ENCODE measurements at places on chromosomes 5 and 9.

DNA sequence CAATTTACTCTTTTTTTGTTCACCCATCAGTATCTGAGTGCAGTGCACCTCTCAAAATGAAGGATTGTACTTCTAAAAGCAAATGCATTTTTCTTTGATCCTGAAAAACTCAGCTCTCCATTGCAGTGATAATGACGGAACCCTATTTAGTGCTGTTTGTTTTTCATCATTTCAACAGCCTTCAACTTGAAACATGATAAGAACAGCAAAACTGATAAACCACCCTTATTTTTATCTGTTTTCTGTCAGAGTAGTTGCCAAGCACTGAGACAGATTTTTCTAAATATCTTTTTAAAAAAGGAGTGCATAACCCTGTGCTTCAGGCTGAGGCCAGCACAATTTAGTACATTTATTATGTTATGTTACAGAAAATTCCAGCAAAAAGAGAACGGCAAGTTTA lies 549.8 kb upstream of the DMAC1 start:
- DNase-seq, result no peak

- no peak for DNase-seq
These were observed 25.7 kb upstream of the OBP2B start for GRCh38 chr9:133234577-133235322.

GRCh38 chr5:84379749-84380148 lies 4.9 kb downstream of the EDIL3 start:
- DNase-seq, result no peak

DNA sequence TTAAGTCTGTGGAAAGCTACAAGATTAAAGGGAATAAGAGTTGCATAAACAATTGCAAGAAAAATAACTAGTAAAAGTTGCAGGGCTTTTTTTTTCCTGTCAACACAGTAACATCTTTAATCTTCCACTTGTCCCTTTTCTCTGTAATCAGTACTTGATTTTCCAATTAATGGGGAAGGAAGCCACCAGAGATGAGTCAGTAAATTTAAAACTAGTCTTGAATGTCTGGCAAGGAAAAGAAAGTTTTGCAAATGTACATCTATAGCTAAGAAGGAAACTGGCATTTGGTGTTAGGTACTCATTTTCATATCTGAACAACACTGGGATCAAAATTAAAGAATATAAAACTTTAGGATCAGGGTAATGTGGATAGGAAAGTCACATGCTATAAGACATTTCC lies 17.1 kb downstream of the DAP start:
- no peak for DNase-seq

DNA sequence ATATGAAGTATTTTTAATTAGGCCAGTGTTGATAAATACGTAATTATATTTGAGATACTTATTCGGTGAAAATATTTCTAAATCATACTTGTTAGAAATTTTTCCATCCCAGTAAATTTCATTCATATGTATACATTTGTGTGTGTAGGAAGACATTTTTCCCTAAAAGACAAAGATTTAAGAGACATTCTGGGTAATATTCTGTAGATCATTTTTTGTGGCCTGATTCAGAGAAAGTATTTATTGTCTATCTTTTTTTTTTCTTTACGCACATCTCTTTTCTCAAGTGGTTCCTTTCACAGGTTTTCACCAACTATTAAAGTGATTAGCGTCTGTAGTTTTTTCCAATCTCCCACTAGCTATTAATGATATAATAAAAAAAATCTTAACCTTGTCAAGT lies 224.1 kb downstream of the MEF2C start:
- DNase-seq, result no peak

GRCh38 chr5:172050080-172050479 lies 43.6 kb upstream of the FBXW11 start:
- DNase-seq, result no peak

- peak; percentile 9 for DNase-seq
These were observed 53.5 kb upstream of the GRIN3A start for GRCh38 chr9:101791938-101792337.

DNA sequence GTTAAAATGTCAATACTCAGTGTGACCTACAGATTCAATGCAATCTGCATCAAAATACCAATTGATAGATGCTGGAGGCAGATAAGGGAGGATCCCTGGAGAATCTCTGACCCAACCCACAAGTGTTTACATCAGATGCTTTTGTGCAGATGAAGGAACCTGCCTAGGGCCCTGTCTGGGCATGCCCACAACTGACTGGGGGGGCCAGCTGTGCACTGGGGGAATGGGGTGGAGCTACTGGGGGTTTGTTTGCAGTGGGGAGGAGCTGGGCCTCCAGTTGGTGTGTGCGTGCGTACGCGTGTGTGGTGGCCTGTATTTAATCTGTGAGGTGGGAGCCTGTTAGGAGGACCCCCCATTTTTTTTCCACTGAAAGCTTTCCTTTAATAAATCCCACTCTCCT lies 244.9 kb downstream of the TRIM36 start:
- no peak for DNase-seq

- DNase-seq, result no peak
These were observed 47.7 kb downstream of the FBXL17 start for GRCh38 chr5:108334225-108334624.

GRCh38 chr5:38286002-38286401 lies 27.6 kb downstream of the EGFLAM start:
- DNase-seq, result no peak

DNA sequence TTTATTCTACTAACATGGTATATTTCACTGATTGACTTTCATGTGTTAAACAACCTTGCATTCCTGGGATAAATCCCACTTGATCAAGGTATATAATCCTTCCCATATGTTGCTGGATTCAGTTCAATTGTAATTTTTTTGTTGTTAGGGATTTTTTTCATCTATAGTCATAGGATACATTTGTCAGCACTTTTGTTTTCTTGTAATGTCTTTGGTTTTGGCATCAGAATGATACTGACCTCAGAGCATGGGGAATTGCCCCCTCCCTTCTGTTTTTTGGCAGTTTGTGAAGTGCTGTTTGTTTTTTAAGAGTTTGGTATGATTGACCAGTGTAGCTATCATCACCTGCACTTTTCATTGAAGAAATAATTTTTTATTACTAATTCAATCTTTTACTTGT lies 176.8 kb upstream of the RASEF start:
- peak; percentile 17 for DNase-seq

- DNase-seq, result no peak
These were observed 20.4 kb downstream of the CCDC192 start for GRCh38 chr5:127723571-127723970.

DNA sequence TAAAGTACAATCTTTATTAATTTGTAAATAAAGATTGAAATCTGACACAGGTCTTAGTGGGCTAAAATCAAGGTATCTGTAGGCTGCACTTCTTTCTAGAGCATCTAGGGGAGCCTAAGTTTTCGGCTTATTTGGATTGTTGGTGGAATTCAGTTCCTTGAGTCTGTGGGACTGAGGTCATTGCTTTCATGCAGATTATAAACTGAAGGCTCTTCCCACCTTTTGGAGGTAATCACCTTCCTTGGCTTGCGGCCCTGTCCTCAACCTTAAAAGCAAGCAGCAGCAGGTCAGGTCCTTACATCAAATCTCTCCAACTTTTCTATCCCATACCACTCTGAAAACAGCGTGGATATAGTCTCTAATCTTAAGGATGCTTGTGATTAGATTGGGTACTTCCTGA lies 25.9 kb downstream of the MAT2B start:
- no peak for DNase-seq

- DNase-seq, result no peak
These were observed 60.6 kb upstream of the CDK20 start for GRCh38 chr9:88034964-88035363.

GRCh38 chr5:16805486-16805885 lies 130.6 kb downstream of the MYO10 start:
- DNase-seq, result no peak

GRCh38 chr5:108634010-108634616 lies 113.6 kb upstream of the FER start:
- DNase-seq, result no peak

- DNase-seq, result no peak
These were observed 31.1 kb downstream of the MEGF9 start for GRCh38 chr9:120683150-120683549.

DNA sequence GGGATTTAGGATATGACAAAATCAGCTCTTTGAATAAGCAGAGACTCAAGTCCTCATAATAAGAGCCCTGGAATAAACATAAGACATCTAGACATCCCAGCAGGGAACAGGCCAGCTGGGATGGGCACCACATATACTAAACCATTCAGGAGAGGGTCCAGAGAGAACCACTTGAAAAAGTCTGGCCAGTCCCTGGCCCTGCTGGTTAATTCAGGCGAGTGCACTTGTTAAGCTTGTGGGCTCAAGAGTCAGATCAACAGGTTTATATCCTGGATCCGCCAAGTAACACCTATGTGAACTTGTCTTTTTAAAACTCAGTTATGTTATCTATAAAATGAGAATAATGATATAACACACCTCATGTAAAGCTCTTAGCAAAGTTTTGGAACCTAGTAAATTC lies 63.3 kb downstream of the CAVIN4 start:
- DNase-seq, result no peak

GRCh38 chr9:131886826-131887225 lies 146.9 kb upstream of the RAPGEF1 start:
- no peak for DNase-seq

- DNase-seq, result no peak
These were observed 20.4 kb upstream of the UBAP1 start for GRCh38 chr9:34158362-34158869.

GRCh38 chr5:9691261-9691660 lies 61.1 kb upstream of the TAS2R1 start:
- DNase-seq, result no peak

DNA sequence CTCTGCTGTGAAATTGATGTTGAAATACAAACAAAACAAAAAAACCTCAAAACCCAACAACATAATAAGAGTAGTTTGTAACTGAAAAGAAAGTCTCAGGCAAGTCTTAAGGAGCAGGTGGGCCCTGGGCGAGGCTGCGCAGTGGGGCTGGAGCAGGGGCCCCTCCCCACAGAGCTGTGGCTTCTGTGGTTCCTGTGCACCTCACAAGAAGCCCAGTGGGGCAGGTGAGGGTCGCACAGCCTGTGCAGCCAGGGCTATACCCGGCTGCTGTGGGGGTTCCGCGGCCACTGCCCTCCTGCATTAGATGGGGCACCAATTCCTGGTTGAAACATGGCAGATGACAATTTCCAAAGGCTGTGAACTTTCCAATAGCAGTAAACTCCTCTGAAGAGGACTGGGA lies 75.3 kb downstream of the TRIO start:
- no peak for DNase-seq

DNA sequence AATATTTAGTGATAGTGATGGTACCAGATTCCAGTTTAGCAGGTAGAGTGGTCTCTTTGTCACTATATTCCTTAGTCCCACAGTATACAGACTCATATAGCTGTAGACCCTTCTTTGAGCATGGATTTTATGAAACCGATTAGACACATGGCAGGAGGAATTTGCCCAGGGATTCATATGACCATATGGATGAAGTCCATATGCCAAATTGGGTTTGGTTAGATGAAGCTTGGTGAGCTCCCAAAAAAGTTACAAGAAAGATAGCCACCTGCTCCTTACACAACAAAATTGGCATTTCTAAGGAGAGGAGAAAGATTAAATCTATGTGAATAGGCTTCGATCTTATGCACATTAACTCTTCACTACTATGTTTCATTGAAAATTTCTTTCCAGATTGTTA lies 211.4 kb downstream of the CWC27 start:
- DNase-seq, result peak; percentile 33

GRCh38 chr9:109098171-109098959 lies 21.4 kb downstream of the TMEM245 start:
- DNase-seq, result no peak

- DNase-seq, result no peak
These were observed 77.5 kb downstream of the CERT1 start for GRCh38 chr5:75433814-75434506.

- DNase-seq, result no peak
These were observed 311.4 kb downstream of the TLE4 start for GRCh38 chr9:79883073-79883645.

- DNase-seq, result peak; percentile 49
These were observed 81.8 kb upstream of the NEURL1B start for GRCh38 chr5:172559004-172559932.

GRCh38 chr9:87107072-87107471 lies 159.8 kb upstream of the GAS1 start:
- no peak for DNase-seq

- no peak for DNase-seq
These were observed 89.5 kb upstream of the MAP3K1 start for GRCh38 chr5:56725711-56726411.

DNA sequence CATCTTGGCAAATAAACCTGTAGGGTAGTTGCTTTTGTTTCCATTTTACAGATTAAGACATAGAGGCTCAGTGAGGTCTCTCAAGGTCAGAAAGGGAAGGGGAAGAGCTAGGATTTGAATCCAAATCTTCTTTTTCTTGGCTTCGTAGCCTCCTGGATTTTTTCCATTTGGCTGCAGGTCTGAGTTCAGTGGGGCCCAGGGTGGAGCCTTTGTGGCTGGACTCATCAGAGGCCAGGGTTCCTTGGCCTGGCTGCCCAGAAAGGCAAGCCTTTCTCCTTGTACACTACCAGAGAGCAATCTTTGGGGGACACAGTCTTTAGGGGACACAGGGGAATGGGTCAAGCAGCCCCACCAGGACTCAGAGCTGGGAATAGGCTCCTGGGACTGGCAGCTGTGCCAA lies 10.5 kb upstream of the TRAF1 start:
- no peak for DNase-seq

- DNase-seq, result peak; percentile 55
These were observed 36.7 kb downstream of the MTREX start for GRCh38 chr5:55344392-55344992.

DNA sequence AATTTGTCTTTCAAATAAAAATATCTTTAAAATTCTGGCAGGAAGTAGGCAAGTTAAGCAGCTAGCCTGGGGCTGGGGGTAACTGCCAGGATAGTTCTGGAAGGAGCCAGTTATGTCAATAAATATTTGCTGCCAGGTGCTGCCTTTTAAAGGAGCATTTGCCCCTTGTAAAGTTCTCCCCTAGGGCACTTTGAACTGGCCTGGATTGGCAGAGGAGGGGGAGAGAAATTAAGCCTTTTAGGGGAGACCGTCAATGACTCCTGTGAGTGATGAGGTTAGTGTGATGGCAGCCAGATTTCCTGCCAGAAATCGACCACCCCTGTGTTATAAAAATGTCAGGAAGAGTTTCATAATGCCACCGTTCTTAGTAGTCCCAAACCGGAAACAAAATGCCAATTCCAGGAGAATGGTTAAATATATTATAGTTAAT lies 89.8 kb upstream of the ELL2 start:
- DNase-seq, result no peak

DNA sequence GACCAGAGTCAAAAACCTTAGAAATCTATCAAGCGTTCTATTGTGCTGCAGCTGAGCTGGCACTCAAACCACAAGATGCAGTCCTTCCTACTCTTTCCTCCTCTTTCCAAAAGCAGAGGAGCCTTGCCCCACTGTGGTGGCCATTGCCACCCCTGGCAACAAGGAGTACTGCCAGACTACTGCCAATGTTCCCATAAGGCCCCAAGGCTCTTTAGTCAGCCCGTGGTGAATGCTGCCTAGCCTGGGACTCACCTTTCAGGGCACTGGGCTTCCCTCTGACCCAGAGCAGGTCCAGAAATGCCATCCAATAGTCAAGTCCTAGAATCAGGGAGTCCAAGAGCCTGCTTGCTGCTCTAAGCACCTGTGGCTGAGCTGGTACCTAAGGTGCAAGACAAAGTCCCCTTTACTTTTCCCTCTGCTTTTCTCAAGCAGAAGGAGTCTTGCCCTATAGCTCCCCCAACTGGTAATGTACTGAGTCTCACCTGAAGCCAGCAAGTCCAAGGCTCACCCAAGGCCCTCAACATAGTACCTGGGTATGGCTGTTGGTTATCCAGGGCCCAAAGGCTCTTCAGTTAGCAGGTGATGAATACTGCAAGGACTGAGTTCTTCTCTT lies 219.4 kb downstream of the ATPSCKMT start:
- DNase-seq, result no peak
